ENCODE measurements at places on chromosomes 5 and 9. TPM values are rescaled to one million over a fixed set of nuclear protein-coding genes. Genes with fewer than 3 reads are reported as not detected.

DNA sequence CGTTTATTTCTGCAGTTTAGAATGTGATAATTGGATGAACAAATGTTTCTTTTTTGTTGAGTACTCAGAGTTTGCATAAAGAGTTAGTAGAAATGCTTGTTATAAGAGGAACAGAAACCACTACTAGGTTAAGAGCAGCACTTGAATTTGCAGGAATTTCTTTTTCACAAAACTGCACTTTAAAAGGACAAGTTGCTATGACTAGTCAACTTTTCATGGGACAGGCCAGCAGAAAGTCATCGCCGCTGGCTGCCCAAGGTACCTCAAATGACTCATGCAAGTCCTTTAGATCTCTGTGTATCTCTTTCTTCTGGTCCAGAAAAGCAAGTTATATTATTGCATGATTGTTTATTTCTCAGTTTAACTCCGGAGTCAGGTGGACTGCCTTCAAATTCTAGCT lies 97.3 kb upstream of the HMHB1 start:
- DNase-seq = peak; percentile 65

C9 gene
- 0.18 TPM for total RNA-seq

SIMC1 gene
- 13.1 TPM for total RNA-seq

DNA sequence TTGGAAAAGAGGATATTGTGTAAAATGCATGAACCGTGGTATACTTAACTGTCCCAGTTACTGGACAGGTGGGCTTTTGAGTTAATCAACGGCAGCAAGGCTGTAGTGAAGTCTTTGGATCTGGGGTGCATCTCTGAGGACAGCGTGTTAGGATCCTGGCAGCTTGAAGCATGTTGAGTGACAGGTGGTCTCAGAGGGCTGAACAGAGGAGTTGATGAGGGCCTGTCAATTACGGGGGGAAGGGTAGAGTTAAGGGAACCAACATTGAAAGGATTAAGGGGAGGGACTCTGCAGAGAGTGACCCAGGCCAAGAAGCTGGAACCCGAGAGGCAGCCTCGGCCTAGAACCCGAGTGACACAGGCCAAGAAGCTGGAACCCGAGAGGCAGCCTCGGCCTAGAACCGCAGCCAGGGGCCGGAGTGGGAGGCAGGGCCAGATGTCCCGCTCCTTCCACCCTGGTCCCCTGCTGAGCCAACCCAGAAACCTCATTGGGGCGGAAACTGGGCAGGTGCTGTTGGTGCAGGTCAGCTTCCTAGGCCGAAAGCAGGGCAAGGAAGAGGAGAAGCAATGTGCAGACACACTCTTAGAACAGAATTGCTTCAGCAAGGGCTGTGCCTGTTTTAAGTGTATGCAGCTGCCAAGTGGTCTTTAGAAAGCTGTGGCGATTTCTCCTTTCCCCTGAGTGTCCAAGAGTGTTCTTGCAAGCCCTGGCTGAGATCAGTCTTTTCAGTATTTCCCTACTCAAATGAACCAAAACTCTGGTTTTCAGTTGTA lies 62.0 kb downstream of the ANKRD33B start:
- no peak for DNase-seq

DNA sequence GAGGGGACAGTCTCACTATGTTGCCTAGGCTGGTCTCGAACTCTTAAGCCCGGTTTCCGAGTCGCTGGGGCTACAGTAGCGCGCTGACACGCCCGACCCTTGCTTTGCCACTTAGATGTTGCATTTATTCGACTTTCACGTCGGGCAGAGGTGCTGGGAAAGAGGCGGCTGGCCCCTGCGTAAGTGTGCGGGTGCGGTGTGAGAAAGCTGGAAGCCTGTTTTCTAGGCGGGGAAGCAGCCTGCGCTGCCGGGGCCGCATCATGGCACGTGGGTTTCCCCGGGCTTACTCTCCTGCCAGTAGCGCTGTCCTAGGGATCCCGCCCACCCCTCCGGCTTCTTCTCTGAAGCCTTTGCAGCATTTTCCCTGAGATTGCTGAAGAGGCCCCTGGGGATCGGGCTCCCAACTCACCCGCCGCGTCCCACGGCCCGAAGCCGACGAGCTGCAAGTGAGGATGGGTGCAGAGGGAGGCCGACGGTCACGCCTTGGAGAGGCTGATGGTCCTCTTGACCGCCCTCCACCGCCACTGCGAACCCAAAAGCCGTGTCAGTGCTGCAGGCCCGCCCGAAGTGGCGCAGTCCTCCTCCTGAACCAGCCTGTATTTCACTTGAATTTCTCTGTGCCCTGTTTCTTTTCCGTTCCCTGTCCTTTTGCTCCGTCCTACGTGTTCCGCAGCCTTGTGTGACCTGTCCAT lies 5.8 kb upstream of the TRIM41 start:
- peak; percentile 63 for DNase-seq

- no peak for DNase-seq
Measured at GRCh38 chr9:81202292-81202691, 487.1 kb downstream of the TLE1 start.

- no peak for DNase-seq
Measured at GRCh38 chr9:80082213-80082612, 510.4 kb downstream of the TLE4 start.

DNA sequence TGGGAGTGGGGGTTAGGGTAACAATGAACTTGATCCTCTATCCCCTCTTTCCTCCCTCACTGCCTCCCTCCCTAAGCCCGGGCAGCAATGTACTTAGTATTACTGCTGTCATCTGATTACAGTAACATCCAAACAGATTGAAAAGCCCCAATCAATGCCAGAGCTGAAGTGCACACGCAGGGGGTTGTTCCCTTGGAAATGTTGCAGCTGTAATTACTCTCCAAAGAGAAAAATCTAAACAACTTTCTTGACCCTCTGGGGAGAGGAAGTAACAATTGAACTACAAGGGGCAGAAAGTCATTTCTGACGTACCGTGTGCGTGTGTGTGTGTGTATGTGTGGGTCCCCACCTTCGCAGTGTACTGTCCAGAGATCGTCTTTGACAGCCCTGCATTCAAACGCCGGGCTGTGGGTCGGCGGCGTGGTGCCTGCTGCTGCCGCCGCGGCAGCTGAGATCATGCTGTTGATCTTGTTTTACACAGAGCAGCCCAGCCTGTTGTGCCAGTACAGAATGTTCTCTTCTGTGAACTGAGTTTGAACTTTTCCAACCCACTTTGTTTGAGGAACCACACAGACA lies 66.0 kb upstream of the KLF9 start:
- DNase-seq = no peak

DNA sequence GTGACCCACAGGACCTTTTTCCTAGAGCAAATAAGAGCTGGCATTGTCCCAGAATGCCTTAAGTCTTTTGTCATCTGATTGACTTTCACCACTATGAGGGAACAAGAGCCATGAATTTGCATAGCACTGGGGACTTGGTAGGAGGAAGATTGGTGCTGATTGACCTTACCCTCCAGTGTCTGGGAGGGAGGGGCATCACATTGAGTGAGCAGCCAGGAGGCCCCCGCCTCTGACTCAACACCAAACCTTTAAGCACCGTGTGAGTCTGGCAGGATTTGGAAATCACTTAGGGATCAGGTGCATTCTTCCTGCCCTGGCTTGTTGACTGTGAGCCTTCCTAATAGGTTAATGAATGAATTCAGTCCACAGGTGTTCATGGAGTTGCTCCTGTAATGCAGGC lies 40.7 kb downstream of the WNK2 start:
- DNase-seq = no peak
